ENCODE measurements at places on chromosomes 7 and 10.
A peak's percentile ranks its signal among the peaks of the same experiment; 100 is the strongest.

- no peak for ATAC-seq
These were observed 4.5 kb downstream of the LLCFC1 start for GRCh38 chr7:142943706-142944268.

- no peak for ATAC-seq
These were observed 20.6 kb upstream of the PDCD4 start for GRCh38 chr10:110851020-110851612.

DNA sequence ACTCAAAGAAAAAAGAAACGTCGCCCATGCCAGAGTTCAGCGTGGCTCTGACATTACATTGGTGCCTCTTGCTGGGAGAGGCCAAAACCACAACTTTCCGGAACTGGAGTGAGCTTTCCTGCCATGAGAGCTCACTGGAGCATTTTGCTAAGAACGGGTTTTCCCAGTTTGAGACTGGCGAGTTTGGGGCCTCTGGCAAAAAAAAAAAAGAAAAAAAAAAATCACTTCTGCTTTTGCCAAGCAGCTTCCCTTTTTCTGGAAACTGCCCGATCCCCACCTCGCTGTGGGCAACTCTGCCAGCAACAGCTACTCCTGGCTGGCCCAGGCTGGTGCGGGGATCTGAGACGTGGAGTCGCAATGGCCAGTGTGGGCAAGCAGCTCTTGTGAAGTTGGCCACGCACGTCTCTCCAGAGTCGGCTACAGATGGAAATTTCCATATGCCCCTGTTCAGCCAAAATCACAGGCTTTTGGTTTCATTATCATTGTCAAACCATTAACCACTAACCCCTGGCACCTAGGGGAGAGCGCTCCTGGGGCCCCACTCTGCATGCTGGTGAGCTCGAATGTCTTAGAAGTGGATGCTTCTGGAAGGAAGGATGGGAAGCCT lies 25.7 kb downstream of the PRKAG2 start:
- ATAC-seq: no peak

- ATAC-seq: no peak
These were observed 8.0 kb upstream of the KCNIP2 start for GRCh38 chr10:101851411-101852116.

DNA sequence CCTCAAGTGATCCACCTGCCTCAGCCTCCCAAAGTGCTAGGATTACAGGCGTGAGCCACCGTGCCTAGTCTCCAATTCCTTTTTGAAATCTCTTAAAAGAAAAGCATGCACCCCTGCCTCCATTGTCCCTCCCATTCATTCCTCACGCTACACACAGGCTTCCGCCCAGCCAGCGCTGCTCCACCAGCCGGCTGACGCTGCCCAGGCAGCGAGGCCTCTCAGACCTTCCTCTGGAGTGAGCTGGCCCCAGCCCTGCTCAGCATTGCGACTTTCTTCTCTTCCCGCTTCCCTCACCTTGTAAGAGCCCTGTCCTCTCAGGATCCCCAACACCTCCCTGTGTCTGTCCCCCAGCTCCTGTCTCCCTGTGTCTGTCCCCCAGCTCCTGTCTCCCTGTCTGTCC lies 23.6 kb downstream of the RGS10 start:
- ATAC-seq: no peak

DNA sequence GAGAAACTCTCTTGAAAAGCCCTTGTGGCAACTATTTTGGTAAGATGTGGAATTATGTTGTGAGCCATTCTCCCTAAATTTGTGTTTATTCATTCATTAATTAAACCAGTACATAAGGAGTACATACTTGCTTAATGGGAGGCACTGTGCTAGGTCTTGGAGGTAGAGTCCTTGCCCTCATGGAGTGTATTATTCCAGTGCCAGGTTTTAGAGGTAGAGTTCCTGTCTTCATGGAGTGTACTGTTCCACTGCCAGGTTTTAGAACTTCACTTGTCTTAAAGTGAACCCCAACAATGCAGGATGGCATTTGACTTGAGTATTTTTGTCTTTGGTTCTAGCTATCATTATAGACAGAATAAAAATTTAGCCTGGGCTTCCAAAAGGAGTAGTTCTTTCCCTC lies 8.8 kb downstream of the MXI1 start:
- ATAC-seq: peak; percentile 22

DNA sequence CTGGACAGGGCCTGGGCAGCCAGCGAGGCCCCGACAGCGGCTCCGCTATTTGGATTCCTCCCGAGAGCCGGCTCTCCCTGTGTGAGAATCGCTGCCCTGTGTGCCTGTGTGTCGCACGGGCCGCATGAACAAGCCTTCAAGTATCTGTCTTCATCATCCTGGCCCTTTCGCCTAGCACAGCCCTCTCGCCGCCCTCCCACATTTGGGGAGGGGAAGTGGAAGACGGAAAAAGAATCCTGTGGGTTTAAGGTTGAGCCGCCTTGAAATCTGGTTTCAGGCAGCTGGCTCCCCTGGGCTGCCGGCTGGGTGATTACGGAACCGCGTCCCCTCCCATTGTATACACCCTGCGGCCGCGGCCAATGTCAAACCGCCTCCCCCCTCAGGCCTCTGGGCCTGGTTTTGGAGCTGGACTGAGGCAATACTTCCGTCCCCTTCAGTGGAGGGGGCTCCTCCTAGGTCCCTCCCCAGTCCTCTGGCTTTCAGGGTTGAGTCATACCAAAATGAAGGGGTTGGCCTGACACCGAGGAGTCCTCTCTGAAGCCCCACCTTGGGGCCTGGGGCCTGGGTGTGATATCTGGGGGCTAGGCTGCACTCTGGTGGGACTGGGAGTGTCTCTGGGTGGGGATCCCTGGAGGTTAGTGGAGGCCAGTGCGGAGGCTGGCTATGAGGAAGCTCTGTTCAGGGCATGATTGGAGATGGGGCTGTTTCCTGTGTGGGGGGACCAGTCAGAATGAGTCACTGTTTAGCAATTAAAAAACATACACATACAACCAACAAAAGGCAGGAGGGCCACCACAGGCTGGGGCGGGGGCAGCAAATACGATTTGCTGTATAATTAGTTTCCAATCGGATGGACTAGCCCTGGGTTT lies 1.7 kb downstream of the TRIM8 start:
- ATAC-seq: peak; percentile 41

GRCh38 chr10:113937258-113937657 lies 82.8 kb downstream of the NHLRC2 start:
- no peak for ATAC-seq

- ATAC-seq: no peak
These were observed 105.9 kb downstream of the ANKRD7 start for GRCh38 chr7:118330388-118330787.

DNA sequence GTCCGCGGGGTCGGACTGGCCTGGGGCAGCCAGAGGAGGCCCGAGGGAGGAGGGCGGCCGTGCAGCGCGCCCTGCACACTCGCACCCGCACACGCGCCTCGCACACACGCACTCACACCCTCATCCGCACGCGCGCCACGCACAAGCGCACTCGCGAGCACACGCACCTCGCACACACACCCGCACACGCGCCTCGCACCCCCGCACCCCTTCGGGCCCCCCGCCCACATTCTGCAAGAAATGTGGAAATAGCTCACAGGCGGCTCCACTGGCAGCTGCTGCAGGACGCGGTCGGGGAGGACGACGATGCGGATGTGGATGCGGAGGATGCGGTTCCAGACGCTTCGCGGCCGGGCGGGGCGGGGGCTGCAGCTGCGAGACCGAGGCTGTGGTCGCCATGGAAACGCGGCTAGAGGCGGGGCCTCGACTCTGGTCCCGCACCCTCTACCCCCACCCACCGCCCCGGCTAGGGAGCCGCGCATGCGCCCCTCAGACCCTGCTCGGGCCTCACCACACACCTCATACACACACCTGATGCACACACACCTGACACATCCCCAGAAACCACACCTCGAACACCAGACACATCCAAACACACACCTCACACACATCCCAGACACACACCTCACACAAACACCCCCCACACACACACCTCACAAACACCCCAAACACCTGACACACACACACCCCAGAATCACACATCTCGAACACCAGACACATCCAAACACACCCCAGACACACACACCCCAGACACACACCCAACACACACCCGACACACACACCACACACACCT lies at the start of gene CALY:
CALY (minus strand) TSS at position 320 of the 793 bp plus-strand sequence. CDS start 7,907 bp downstream, outside the sequence.
- 0 out of 3 replicates have a peak, but pooled peaks have one; percentile 11 for ATAC-seq

GRCh38 chr10:58781873-58782488 lies 269.3 kb downstream of the BICC1 start:
- ATAC-seq: peak; percentile 82

- peak; percentile 86 for ATAC-seq
These were observed 98.2 kb downstream of the ANLN start for GRCh38 chr7:36487756-36488336.

- ATAC-seq: peak; percentile 98
These were observed 82.2 kb downstream of the PIK3CG start for GRCh38 chr7:106947244-106947728.

DNA sequence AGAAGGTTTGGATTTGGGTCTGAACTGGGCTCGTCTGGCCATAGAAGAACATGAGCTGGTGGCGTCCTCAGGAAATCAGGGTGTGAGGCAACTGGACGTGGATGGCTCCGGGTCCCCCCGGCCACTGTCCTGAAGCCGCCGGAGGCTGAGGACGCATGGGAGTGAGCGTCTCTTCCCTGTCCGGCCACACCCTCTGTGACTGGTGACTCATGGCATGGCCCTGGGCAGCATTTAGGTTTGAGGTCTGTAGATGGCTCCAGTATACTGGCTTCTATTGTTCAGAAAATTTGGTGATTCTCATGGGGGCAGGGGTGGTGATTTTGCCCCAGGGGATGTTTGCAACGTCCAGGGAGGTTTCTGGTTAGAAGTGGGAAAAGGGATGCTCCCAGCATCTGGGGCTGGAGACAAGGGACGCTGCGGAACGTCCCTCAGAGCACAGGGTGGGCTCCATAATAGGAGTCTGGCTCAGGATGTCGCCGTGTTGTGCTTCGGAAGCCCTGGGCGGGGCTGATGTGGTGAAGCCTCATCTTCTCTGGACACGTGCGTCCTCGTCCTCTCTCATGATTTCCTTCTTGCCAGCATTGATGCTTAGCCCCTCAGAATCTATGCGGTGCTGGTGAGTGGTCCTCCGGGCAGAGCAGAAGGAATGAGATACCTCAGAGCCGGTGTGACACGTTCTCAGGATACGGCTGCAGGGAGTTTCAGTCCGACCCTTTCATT lies 49.9 kb downstream of the PITRM1 start:
- no peak for ATAC-seq

GRCh38 chr7:78176171-78176570 lies 377.6 kb downstream of the PHTF2 start:
- ATAC-seq: no peak

DNA sequence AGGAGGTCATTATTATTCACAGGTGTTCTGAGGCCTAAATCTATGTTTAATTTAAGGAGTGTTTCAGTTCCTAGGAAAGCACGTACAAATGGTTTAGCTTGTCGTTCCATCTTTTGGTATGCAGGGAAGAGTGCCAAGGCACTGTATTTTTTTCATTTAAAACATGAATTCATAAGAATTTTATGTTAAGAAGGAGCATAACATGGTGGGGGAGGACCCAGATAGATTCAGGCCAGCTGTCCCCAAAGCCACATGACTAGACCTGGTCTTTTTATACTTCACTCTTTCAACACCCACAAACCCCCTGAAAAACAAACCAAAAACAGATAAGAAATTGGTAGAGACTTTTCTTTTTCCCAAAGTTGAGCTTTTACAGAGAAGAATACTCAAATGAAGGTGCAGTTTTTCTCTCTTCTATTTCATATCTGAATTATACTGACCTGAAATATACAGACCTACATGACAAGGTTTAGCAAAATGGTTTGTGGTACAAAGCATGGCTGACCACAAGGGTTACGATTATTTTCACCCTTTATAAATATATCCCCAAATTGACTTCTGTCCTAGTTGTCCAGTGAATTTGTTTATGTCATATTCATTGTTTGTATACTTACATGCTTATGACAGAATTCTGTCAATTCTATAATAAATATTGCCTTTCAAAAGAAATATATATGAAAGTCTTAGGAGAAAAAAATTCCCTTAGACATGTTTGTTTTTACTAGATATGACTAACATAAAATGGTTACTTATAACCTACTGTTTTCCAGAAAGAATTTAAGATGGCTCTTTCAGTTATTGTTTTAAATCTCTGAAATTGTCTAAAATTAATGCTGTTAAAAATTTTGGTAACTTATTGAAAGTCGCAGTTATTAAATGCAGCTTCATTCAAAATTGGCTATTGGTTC lies 71.3 kb downstream of the AP3M1 start:
- peak; percentile 11 for ATAC-seq

DNA sequence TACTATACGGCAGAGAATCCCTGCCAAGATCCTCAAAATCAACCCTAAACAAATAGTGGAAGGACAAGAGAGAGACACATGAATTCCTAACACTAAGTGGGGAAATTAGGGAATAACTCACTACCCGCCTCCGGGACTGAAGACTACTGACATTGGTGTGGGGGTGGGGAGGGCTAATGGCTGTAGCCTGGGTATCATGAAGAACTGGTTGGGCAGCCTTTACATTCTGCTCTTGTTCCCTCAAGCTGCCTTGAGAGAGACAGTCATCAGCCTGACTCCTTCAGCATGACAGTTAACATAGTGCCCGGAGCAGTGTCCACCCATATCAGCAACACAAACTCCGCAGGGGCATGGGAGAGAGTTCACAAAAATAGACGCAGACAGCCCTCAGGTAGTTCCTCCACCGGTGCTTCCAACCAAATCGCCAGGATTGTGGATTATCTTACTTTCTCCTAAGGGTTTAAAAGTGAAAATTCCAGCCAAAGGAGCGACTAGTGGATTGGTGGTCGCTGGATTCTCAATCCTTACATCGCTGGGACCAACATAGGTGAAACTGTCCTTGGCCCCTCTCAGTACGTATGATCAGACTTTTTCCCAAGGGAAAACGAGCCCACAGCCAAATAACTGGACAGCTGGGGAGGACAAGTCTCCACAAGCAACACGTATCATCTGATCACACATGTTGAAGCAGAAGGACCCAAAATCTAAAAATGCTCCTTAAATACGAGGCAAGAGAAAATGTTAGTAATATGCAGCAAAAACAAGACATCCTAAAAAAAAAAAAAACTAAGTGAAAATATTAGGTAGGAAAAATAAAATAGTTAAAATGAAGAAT lies 22.6 kb downstream of the TMEM254 start:
- no peak for ATAC-seq

GRCh38 chr7:36214608-36215456 lies 61.8 kb downstream of the EEPD1 start:
- peak; percentile 48 for ATAC-seq

- ATAC-seq: no peak
These were observed 207.1 kb upstream of the HDAC9 start for GRCh38 chr7:18288322-18289037.

All from SK-N-SH treated with all-trans-retinoic acid at 6 μM for 48 hours (cell line).